ENCODE measurements at places on chromosomes 1 and 21.

DNA sequence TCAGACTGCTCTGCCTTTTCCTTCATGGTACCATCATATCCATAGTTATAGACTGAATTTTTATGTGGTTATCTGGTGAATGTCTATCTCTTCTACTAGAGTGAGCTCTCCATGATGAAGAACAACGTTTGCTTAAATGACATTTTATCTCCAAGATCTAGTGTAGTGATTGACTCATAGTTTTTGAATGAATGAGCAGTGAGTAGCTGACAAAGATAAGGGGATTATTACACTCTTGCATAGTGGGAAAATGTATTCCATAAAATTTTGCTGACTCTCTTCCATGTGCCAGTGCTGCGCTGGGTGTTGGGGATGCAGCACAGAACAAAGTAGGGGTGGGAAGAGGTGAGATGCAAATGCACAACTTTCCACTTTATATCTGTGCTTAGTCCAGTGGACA is 147.7 kb downstream of the TGFB2 start:
- no peak for DNase-seq

DNA sequence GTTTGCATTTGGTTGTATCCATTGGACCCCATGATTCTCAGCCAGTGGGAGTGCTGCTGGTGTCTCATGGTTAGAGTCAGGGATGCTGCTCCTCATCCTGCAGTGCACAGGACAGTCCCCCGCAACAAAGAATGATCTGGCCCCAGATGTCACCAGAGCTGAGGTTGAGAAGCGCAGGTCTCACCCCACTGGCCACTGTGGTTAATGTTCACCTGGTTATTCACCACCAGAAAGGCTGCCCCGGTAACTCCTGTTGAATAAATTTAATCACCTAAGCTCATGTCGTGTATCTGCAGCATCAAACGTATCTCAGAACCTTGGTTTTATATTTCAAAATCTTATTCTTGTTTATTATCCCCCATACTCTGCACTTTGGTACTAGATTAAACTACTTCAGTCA is 75.8 kb downstream of the ATP5PO start:
- no peak for DNase-seq

- DNase-seq, result no peak
These were observed 25.8 kb upstream of the PPT1 start for GRCh38 chr1:40122855-40123254.

- no peak for DNase-seq
These were observed 10.0 kb upstream of the C4BPB start for GRCh38 chr1:207078578-207079132.

DNA sequence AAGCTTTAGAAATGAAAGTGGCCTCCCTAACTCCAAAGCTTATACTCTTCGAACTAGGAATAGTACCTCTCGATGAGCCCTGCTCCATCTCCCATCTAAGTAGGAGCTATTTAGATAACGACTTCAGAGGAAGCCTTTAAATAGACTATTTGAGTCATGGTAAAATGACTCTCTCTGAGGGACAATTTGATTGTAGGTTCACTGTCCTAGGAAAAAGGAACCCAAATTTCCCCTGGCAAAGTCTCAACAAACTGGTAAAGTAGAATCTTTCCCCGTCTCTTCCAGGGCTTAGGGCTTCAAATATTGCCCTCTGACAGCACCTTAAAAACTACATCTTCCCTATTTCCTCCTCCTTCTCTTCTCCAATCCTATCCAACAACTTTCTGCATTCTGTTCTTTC is 2.0 kb upstream of the FCER1A start:
- DNase-seq, result no peak

DNA sequence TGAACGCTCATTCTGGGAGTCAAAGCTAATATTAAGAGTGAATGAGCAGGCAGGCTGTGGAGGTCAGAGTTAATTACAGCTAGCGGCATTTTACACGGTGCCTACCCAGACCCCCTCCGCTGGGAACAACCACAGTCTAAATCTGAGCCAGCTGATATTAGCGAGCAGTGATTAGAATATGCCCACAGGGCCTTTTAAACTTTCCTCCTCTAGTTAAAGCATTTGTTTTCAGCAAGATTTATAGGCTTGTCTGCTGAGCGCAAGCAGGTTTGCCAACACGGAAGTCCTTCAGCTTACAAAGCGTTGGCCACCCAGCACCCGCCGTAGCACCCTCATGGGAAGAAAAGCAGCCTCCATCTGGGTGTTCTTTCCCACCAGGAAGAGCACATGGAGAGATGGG is 72.1 kb downstream of the LMX1A start:
- DNase-seq, result no peak

DNA sequence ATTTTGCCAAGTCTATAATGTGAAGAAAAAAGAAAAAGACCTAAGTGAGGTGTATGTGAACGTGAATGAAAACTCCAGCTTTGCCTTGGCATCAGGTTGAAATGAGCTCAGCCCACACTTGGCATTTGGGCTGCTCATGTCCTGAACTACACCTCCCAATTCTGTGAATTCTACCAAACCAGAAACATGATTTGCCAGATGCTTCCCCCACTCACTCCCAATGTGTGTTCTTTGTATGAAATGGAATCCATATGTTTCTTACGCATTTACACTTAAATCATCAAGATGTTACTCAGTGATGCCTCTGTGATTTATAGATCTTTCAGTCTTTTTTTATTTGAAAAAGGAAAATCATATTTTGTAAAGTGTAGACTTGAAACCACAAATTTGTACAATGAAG is 32.8 kb upstream of the RUNX1 start:
- no peak for DNase-seq

DNA sequence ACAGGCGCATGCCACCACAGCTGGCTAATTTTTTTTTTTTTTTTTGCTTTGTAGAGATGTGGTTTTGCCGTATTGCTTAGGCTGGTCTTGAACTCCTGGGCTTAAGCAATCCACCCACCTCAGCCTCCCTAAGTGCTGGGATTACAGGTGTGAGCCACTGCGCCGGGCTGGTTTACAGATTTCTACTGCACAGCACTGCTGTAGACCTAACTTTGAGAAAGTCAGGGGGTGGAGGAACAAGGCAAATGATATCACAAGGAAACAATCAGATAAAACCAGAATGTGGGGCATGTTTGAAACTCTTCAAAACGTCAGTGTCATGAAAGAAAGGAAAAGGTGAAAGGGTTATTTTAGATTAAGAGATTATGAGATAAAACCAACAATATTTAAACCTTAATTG is 45.3 kb downstream of the URB2 start:
- DNase-seq, result no peak

GRCh38 chr1:203002951-203003350 is 4.2 kb upstream of the TMEM183A start:
- DNase-seq, result no peak

- DNase-seq, result no peak
These were observed 322 bp downstream of the DCLRE1B start for GRCh38 chr1:113905435-113905861.

- no peak for DNase-seq
These were observed 480.4 kb upstream of the USP24 start for GRCh38 chr1:55695552-55695951.

DNA sequence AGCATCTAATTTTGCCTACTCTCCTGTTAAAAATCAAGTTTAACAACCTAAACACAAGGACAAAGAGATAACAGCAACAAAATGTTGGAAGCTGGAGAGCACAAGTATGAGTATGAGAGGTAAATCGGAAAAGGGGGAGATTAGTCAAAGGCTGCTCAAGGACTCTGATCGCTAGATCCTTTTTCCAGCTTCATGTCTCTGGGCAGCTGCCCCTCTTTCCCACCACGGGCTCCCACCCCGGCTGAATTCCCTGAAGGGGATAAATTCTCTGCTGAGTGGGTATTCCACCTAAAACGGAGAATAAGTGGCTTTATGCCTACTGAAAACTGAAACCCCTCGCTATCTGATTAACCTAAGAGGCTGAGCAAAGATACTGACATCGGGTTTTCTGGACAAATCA is 696 bp upstream of the CTBS start:
- no peak for DNase-seq

DNA sequence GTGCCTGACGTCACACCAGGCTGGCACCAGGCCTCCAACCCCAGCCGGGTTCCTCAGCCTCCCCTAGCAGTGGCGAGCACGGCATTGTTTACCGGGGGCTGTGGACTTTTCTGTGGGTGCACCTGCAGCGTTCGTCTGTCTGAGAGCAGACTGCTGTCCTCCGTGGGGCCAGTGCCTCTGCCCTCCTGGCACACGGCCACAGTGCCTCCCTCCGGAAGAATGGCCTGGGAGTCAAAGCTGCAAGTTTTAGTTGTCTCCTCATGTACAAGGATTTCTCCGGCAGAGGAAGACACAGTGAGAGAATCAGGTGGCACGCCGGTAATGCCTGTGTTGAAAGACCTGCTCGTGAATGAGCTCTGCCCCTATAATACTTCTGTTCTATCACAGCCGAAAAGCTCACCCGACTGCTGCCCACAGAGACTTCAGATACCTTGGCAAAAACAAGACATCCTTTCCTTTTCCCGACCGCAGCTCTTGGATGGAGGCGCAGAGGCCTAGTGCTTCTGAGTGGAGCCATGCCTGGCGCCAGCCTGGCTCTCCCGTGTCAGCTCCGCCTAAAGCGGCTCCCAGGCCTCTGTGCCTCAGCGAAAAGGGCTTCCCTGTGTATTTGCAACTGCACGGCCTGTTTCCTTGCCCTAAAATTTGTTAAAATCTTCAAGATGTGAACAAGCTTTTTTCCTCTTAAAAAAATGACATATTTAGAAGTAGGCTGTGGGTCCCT is 71.4 kb downstream of the AGPAT3 start:
- no peak for DNase-seq

- DNase-seq, result no peak
These were observed 333.8 kb downstream of the ST6GALNAC3 start for GRCh38 chr1:76408303-76408702.

- no peak for DNase-seq
These were observed 65.5 kb upstream of the DNAH14 start for GRCh38 chr1:224864006-224864405.

DNA sequence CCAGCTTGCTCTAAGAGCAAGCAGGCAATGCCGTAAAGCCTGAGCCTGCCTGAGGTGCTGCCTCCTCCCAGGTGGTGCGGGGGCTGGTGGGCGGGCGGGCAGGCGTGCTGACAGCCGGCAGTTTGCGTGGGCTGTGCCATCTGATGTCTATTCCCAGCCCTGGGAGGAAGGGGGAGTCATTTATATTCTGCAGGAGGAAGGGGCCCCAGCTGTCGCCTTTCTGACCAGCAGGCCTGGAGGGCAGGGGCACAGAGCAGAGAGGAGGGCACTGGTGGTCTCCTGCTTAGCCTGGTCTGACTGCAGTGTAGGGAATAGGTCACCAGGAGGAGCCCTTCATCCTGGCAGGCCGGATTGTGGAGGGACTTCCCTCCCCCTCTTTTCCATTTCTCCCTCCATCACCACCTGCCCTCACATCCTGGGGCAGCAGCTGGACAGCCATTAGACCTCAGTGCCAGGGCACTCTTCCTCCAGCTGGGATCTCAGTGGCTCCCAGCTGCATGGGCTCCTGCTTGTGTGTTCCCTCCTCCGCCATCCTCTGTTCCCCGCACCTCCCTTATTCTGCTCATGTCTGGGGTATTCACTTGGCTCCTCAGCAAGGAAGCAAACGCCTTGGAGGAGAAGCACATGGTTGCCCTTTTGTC is 4.4 kb downstream of the CYB561D1 start:
- no peak for DNase-seq

- DNase-seq, result no peak
These were observed 85.4 kb upstream of the LRRC8D start for GRCh38 chr1:89735479-89735878.

DNA sequence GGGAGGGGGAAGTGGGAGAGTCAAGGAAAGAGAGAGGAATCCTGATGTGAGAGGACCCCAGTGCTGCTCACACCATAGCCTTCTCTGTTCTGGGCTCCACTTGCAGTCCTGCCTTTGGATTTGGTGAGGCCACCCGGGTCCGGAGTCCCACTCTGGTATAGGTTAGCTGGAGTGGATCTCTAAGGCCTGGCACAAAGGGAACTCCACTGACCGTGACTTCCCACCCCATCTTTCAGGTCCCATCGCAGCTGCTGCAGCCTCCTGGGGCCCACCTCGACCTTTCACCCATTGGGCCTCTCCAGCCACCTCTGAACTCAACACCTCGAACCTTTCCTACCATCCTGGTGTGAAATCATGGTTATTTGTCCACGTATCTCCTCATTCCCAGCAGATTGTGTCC is 324.4 kb downstream of the MATN1 start:
- no peak for DNase-seq

- DNase-seq, result no peak
These were observed 52.8 kb downstream of the CAPN2 start for GRCh38 chr1:223765036-223765718.

- no peak for DNase-seq
These were observed 67.5 kb upstream of the CD1D start for GRCh38 chr1:158112994-158113758.

DNA sequence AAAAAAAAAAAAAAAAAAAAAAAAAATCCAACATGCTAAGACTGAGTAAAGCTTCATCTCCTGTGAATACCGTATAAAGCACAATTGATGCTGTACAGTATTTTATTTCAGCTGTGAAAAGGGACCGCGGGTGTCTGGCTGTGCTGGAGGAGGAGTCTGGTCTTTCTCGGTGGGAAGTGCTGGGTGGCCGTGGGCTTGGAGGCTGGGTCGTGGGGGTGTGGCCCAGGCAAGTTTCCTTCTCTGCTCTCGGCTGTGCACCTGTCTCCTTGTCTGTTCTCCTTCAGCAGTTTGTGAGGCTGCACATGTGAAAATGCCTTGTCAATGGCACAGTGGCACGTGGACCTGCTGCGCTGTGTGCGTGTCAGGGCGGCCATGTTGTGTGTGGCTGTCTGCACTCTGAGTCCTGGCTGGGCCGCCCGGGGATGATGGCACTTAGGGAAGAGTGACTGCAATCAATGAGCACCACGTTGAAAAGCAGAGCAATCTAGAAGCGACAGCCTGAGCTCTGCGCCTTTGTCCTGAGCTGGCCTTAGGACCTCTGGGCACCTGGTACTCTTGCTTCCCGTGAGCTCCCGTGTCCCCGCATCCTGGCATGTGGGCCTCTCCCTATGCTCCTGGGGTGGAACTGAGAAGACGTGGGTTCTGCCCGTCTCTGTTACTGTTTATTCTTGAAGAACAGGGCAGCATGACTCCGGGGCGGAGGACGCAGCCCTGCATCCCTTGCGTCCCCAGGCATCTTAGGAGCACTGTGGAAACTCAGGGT is 14.5 kb downstream of the AGPAT3 start:
- no peak for DNase-seq

GRCh38 chr1:220698607-220699016 is 8.4 kb downstream of the C1orf115 start:
- DNase-seq, result no peak

GRCh38 chr1:67789551-67789950 is 43.7 kb downstream of the GNG12 start:
- no peak for DNase-seq

DNA sequence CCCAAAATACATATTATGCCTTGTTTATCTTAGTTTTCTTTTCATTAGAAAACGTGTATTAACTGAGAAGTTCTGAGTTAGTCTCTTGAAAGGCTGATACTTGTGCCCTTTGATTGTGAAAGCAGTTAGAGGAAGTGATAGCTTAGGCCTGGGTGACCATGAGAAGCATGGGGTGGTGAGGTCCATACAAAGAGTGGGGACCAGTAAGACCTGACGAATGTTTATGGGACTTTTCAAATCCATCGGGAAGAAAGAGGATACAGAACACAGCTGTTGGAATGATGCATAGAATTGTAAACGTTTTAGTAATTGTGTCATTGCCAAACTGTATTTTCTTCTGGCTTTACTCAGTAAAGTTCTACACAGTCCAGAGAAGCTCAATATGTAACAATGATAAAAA is 259.8 kb downstream of the LMO4 start:
- DNase-seq, result no peak

All from GF-D8 (cell line).